ENCODE measurements at places on chromosomes 12 and 14.
A peak's percentile ranks its signal among the peaks of the same experiment; 100 is the strongest.

- DNase-seq = no peak
These were observed 2.4 kb upstream of the KRT7 start for GRCh38 chr12:52230364-52231281.

DNA sequence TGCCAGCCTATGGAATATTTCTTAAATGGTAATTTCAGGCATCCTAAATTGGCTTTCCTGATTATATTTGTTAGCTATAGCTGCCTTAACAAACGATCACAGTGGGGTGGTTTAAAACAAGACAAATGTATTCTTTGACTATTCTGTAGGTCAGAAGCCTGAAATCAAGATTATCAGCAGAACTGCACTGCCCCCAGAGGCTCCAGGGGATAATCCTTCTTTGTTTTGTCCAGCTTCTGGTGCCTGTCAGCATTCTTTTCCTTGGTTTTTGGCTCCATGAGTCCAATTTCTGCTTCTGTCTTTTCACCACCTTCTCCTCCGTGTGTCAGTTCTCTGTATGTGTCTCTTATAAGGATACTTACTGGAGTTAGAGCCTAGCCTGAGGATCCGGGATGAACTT lies 1282.2 kb upstream of the USP15 start:
- no peak for DNase-seq

DNA sequence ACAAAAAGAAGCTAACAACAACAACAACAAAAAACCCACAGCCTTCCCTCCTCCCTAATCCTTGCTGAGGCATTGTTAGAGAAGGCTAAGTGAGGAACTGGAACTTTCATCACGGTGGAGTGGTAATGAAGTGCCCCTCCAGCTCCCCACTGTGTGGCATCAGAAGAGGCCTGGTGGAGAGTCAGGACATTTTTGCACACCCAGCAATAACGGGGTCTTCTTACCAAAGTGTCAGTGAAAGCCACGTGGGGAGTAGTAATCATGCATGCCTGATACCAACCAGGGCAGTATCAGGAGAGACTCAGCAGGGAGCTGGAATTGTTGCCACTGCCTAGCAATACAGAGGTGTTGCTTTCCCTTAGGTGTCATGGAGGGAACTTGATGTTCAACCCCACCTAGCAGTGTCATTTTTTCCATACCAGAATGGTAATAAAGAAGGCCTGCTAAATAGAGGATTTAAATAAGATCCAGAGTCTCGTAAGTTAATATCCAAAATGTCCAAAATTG lies 299.7 kb upstream of the RGS6 start:
- DNase-seq = no peak

GRCh38 chr14:39912192-39913100 lies 480.2 kb upstream of the FBXO33 start:
- DNase-seq = no peak

DNA sequence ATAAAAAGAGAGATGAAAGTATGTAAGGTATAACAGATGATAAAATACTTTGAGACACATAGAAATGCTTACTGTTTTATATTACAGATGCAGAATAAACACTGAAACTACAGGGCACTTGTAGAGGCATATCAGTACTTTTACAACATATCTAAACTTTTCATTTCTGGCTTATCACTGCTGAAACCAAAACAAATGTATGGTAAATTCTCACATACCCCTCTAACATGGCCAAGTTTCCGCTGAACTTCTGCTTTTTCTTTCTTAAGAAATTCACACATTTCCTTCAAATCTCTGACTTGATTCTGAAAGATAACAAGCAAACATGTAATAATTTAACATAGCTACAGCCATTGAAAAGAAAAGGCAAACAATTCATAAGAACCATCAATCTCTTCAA lies 33.3 kb upstream of the C12orf50 start:
- DNase-seq = no peak

- DNase-seq = peak; percentile 44
These were observed 72.9 kb upstream of the FOXN3 start for GRCh38 chr14:89489761-89490437.

DNA sequence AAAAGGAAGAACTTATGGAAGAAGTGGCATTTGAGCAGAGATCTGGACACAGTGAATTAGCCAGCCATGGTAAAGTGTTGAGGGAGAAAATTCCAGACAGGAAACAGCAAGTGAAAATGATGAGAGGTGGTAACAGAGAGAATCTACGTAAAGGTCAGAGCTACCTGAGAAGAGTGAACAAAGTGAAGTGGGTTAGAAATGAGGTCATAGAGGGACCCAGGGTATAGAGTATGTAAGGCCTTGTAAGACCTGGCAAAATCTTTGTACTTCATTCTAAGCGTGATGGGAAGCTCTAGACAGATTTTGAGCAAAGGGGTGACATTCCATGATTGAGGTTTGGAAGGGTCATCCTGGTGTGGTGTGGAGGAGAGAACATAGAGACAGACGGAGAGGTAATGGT lies 49.3 kb upstream of the LRRK2 start:
- no peak for DNase-seq

DNA sequence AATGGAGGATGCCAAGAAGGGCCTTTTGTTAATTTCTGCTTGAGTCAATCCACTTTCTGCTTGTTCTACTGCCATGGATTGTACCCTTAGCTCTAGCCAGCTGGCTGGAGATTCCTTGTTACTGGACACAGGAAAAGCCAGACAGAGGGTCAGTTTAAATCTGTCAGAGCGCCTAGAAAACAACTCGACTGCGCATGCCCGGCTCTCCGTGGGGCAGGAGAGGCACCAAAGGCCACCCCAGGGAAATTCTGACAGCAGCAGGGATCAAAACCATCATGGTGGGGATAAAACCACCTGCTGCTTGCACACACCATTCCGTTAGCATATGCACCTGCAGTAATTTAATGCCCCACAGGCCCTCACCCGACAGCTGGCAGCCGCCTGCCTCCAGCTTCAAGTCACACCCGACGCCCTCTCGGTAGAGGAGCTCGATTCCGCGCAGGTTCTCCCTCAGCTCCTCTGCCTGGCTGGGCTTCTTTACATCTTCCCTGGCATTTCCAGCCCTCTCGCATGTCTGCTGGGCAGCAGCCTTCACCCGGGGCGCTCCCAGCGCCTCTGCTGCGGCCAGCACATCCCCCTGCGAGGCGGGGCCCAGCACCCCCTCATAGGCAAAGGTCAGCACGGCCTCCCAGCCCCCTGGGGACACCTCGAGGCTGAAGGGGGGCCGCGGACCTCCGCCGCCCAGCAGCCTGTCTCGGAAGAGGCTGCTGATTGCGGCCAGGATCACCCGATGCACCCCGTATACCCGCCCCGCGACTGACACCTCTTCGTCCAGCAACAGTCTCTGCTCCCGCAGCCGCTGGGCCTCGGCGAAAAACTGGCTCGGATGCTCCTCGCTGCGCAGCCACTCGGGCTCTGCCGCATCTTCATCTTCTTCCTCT lies 1.0 kb downstream of the KLHL33 start:
- peak; percentile 65 for DNase-seq

- DNase-seq = no peak
These were observed 42.8 kb upstream of the RNASE3 start for GRCh38 chr14:20848316-20848954.

DNA sequence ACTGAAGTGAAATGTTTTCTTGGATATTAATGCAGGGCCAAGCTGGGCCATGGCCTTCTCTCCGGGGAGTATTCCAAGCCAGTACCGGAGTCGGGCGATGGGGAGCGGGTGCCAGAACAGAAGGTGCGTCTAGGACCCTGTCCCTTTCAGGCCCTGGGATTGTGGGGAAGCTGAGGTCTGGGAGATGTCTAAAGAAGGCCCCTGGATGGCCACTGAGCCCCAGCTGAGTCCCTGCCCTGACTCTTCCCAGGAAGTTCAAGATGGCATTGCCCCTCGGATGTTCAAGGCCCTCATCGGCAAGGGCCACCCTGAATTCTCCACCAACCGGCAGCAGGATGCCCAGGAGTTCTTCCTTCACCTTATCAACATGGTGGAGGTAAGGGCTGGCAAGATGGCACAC lies 7.2 kb upstream of the TPI1 start:
- no peak for DNase-seq

DNA sequence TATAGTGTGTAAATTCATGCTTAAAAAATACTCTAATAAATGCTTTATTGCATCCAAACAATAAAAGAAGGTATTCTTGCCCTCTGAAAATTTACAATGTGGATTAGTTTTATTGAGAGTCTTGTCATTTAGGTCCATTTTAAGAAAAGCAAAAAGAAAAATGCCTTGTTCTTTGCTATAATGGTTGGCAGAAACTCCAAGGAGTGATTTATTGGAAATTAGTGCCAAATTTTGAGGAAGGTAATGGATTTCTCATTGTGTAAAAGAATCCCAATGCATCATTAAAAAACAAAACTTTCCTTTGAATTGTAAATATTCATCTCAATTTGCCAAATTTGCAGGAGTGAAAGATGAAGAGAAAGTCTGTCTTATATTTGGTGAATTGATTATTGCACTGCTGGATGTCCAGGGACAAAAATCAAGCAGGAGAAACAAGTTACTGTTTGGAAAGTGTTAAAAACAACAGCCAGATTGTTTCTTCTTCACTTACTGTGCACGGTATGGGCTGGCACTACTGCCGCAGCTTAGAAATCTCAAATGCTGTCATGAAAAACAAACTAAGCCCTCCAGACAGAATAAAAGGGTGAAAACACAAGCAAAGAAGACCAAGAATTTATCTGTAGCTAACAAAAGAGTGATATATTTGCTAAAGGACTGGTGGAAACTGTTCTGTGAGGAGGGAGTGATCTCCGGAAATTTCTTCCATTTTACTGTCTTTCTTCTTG lies 511.7 kb downstream of the TMTC2 start:
- no peak for DNase-seq

- DNase-seq = no peak
These were observed 10.3 kb downstream of the VEZT start for GRCh38 chr12:95227818-95228356.

DNA sequence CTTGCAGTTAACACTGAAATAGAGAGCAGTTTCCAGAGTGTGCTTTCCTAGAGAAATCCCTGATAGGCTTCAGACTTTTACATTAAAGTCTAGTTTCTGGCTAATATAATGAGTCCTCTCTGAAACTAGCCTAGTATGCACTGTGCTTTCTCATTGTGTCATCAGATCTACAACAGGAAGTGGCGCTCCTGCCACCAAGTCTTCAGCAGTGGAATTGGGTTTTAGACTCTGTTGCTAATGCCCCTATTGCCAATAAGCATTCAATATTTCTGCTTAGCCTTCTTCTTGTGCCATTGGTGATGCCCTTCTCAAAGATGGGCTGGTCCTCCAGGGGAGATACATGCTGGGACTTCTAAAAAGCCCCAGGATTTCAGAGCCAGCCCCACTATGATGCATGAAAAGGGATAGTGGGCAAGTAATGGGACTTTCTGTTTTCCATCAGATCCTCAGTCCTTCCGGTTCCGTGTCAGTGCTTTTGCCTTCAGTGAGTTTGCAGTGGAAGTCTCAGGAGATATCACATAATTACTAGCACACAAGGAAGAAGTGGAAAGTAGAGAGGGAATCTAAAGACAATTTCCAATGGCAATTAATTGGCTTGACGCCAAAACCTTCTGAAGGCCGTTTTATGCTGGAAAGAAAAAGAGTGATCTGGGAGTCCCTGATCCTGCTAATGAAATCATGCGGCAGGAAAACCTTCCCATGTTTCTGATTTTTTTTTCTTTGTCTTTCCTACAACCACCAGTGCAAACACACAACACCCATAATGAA lies 50.0 kb downstream of the SSPN start:
- DNase-seq = no peak

DNA sequence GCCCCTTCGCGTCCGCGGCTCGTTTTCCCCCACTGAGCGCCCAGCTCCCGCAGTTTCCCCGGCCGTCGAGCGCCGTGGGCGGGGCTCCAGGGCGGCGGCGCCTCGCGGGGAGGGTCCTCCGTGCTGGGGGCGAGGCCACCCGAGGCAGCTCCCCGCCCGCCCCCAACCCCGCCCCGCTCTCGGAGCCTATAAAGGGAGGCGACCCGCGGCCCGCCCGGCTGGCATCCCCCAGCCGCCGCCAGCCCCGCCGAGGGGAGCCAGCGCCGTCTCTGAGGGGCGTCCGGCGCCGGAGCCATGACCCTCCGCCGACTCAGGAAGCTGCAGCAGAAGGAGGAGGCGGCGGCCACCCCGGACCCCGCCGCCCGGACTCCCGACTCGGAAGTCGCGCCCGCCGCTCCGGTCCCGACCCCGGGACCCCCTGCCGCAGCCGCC lies at the start of gene TAMALIN:
Gene TAMALIN, plus strand, starts transcription at position 221 of the 432 bp plus-strand sequence. Its CDS starts 74 bp downstream, at position 295.
- DNase-seq = peak; percentile 88

DNA sequence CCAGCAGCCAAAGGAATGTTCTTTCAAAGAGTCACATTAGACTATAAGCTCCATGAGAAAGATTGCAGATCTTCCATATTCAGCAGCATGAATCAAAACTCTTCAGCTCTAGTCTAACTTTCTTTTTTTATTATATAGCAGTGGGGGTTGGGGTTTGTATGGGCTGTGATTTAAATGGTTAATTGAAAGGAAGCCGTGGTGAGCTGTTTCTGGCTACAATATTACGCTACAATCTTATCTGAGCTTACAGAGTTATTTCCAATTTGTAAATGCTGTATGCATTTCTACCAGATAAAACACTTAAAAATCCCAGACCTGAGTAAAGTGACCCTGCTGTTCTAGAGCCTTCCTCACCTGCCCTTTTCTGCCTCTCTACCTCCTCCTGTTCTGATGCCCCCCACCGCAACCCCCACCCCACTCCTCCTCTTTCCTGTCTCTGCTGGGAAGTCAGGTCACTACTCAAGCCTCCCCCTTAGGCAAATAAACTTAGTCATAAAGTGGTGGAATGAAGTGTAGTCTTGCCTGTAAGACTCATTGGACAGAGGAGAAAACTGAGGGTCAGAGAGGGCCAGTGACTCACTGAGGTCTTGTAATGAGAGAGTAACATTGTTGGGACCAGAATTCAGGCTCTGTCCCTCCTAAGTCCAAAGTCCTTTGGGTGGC lies 1089.5 kb downstream of the BCL11B start:
- no peak for DNase-seq

GRCh38 chr14:55540847-55541773 lies 38.9 kb upstream of the KTN1 start:
- no peak for DNase-seq

DNA sequence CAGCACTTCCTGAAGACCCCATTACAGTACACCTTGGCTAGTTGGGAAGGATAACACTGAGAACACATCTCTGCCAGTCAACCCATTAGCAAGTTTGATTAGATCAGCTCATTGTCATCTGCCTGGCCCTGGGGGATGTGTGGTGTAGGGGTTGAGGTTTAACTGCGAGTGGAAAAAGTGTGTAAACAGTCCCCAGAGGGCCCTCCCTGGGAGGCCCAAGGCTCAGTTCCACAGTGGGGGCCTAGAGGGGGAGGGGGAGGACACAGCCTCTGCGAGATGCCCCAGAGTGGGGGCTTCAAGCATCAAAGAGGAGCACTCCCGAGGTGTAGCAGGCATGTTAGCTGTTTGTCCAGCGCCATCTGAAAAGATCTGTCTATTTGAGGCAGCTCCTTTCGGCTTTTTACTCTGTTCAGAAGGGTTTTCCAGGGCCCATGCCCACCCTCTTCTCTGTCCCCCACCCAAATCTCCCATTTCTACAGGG lies 344 bp downstream of the LPAR5 start:
- DNase-seq = no peak

- no peak for DNase-seq
These were observed 29.3 kb upstream of the ARHGAP5 start for GRCh38 chr14:32047791-32048190.

GRCh38 chr14:55353686-55354467 lies 57.8 kb downstream of the ATG14 start:
- no peak for DNase-seq

Measured in ovary (tissue), 10 donors.